Upper lobe of left lung (tissue), 6 donors: ENCODE measurements at places on chromosomes 11 and 22. TPM values are rescaled to one million over a fixed set of nuclear protein-coding genes. Genes with fewer than 3 reads are reported as not detected.

GRCh38 chr11:133228471-133229329 lies 303.6 kb downstream of the OPCML start:
- peak; percentile 82 for DNase-seq

GRCh38 chr11:10558288-10558687 lies 10.2 kb downstream of the LYVE1 start:
- DNase-seq, result no peak

OR8D1 gene
- total RNA-seq, result not detected

ADM2 gene
- 0.33 TPM for total RNA-seq
